Neural crest cell (in vitro differentiated cells): ENCODE measurements at places on chromosomes 12 and 14. TPM values are rescaled to one million over a fixed set of nuclear protein-coding genes. Genes with fewer than 3 reads are reported as not detected.

DNA sequence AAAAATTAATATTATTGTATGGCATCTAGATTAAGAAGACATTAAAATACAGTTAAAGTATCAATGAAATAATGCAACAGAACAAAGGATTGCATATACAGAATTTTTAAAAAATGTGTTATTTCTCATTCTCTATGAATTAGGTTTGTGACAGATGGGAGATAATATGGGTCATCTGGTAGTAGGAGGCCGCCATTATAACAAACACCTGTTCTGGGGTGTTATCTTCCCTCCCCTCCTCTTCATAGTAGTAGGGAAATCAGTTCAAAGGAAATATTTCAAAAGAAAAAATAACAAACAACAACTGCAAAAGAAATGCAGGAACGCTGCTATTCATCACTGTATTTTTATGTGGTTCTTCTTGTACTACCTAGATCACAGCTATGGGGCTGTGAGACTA is 187.0 kb upstream of the ATP2B1 start:
- H3K27ac ChIP-seq, result no peak overlapping the region
- peaks cover 5% of the 10 kb centered on the region for H3K36me3 ChIP-seq
- H3K4me1 ChIP-seq, result peaks cover 28% of the 10 kb centered on the region
- H3K4me3 ChIP-seq, result no peak overlapping the region
- DNase-seq, result no peak

MON2 gene
- total RNA-seq, result 40.1 and 40.7 TPM in 2 replicates

PZP gene
- total RNA-seq, result not detected in 2 replicates

WNT1 gene
- 1.2 and 2.1 TPM in 2 replicates for total RNA-seq

DNA sequence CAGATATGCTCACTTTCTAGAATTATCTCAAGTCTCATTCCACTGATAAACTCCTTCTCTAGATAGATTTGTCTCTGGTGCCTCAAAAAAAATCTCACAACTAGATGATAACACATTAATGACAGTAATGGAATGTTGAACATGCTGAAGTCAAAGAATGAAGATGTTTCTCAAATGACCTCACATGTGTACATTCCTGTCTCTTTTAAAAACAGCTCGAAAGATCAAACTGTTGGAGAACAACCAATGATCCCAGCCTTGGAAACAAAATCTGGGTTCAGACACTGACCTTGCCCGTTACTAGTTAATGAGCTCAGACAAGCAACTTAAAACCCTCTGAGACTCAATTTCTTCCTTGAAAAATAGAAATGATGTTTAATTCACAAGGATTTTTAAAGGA is 44.7 kb upstream of the KCNJ8 start:
- H3K36me3 ChIP-seq, result peaks cover 3% of the 10 kb centered on the region
- H3K27ac ChIP-seq, result no peak overlapping the region
- no peak overlapping the region for H3K4me3 ChIP-seq
- peaks cover 6% of the 10 kb centered on the region for H3K4me1 ChIP-seq
- H3K27me3 ChIP-seq, result peaks cover 17% of the 10 kb centered on the region
- no peak for DNase-seq

TAS2R9 gene
- total RNA-seq, result 0.39 TPM in 1 of 2 replicates, not detected in the other

GRCh38 chr12:70837026-70837425 is 83.5 kb downstream of the PTPRR start:
- no peak overlapping the region for H3K4me3 ChIP-seq
- no peaks in the 10 kb centered on the region for H3K27me3 ChIP-seq
- peaks cover under 1% of the 10 kb centered on the region for H3K4me1 ChIP-seq
- no peak for DNase-seq
- H3K27ac ChIP-seq, result no peak overlapping the region

- H3K4me3 ChIP-seq, result no peak overlapping the region
- H3K27ac ChIP-seq, result no peak overlapping the region
- peaks cover 4% of the 10 kb centered on the region for H3K4me1 ChIP-seq
- H3K36me3 ChIP-seq, result no peaks in the 10 kb centered on the region
Measured at GRCh38 chr14:100655741-100656085, 68.5 kb upstream of the BEGAIN start.

DNA sequence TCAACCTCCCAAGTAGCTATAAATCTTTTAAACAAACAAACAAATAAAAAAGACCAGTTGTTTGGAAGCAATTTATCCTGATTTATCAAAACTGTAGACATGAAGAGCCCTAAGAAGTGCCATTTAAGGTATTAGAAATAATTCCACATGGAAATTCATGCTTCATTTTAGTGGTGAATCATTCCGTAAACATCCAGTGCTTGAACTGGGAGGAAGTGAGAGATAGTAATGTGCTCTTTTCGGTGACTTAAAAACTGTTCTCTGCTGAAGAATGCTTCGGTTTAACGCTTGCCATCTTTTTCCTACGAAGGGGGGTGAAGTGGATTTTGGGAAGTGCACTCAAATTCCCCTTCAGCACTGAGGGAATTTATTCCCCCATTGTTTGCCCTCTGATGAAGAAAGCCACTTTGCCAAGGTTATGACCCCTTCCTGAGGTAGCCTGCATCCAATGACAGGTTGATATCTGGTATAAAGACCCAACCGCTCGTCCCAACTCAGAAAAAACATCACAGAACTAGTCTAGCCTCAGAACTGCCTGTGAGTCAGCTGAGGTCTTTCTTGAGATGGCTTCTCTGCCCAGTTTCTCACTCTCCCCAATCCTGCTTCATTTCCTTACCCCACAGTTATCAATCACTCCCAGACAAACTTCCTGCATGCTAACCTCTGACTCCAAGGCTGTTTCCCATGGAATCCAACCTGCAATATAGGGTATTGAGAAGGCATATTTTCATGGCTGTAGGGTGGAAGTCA is 244.1 kb downstream of the AEBP2 start:
- H3K27me3 ChIP-seq, result no peaks in the 10 kb centered on the region
- H3K4me3 ChIP-seq, result no peak overlapping the region
- peaks cover 5% of the 10 kb centered on the region for H3K36me3 ChIP-seq
- H3K4me1 ChIP-seq, result no peaks in the 10 kb centered on the region

DNA sequence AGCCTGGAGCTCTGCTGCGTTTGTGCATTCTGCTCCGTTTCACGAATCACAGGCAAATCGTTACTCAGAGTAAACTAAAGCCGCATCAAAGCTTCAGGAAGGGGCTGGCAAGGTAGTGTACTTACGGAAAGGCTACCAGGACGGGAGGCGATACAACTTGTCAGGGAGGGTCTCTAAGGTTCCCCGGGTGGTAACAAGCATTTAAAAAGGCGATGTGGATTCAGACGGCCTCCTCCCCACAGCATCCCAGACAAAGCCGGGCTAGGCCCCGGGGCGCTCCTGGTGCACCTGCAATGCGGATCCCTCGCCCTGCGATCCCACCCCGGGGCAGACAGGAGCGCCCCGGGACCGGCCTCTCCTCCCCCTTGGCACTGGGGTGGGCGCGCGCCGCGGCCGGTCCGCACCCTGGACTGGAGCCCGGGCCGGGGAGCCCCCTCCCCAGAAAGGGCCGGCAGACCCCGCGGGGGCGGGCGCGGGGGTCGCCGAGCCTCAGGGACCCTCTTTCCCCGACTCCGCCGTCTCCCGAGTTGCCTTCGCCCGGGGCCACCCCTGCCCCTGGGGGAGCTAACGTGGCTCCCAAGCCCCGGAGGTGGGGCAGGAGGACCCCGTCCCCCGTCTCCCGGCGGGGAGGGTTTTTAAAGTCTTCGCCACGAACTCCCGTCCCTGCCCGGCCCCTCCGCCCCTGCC is 718 bp downstream of the CCDC92 start:
- H3K4me1 ChIP-seq, result peaks cover 63% of the 10 kb centered on the region
- peak; percentile 26 for DNase-seq
- H3K27me3 ChIP-seq, result peaks cover 15% of the 10 kb centered on the region
- H3K36me3 ChIP-seq, result peaks cover 11% of the 10 kb centered on the region
- H3K4me3 ChIP-seq, result peak overlapping the region; percentile 97
- H3K27ac ChIP-seq, result peak overlapping the region; percentile 59

DNA sequence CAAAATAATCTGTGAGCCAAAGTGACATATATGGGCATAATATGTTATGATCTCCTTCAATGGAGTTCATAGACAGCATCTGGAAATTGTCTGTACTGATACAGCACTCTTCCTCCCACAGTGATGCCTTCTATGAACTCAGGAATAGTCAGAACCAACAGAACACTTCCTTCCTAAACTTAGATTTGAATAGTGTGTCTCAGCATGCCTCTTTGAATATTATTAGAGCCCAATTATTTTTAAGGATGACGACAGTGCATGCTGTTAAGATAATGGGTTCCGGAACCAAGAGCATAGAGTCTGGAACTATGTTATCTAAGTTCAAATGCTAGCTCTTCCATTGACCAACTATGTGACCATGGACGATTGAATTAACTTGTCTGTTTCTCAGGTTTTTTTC is 386.6 kb upstream of the PRICKLE1 start:
- H3K4me1 ChIP-seq, result peaks cover 44% of the 10 kb centered on the region
- H3K27ac ChIP-seq, result peak overlapping the region; percentile 54
- H3K36me3 ChIP-seq, result no peaks in the 10 kb centered on the region
- H3K4me3 ChIP-seq, result no peak overlapping the region

- H3K36me3 ChIP-seq, result no peaks in the 10 kb centered on the region
- H3K27ac ChIP-seq, result no peak overlapping the region
- H3K4me1 ChIP-seq, result no peaks in the 10 kb centered on the region
- H3K27me3 ChIP-seq, result no peaks in the 10 kb centered on the region
Measured at GRCh38 chr12:14545144-14546124, 22.2 kb downstream of the PLBD1 start.

KLHDC1 gene
- 2.0 and 2.1 TPM in 2 replicates for total RNA-seq

GRCh38 chr12:108253540-108253939 is 85.6 kb downstream of the CMKLR1 start:
- H3K27ac ChIP-seq, result peak overlapping the region; percentile 89
- DNase-seq, result no peak
- no peak overlapping the region for H3K4me3 ChIP-seq
- no peaks in the 10 kb centered on the region for H3K36me3 ChIP-seq

DNA sequence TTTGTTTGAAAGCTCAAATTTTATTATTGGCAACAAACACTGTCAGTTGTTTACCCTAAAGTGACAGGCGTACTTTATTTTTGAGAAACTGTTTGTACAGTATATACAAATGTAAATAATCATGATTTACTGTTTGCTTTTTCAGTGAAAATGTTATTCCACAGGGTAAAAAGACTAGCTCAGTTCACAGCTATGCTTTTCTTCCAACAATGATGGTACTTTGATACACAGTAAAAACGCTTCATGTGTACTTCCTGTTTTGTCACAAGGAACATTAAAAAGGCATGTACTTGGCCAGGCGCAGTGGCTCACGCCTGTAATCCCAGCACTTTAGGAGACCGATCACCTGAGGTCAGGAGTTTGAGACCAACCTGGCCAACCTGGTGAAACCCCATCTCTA is 53.7 kb downstream of the MON2 start:
- H3K4me3 ChIP-seq, result no peak overlapping the region
- H3K4me1 ChIP-seq, result no peaks in the 10 kb centered on the region
- no peak overlapping the region for H3K27ac ChIP-seq
- peaks cover 10% of the 10 kb centered on the region for H3K36me3 ChIP-seq
- DNase-seq, result no peak
